T1000 (cell line): ENCODE measurements at places on chromosomes 5 and 9.
A peak's percentile ranks its signal among the peaks of the same experiment; 100 is the strongest.

DNA sequence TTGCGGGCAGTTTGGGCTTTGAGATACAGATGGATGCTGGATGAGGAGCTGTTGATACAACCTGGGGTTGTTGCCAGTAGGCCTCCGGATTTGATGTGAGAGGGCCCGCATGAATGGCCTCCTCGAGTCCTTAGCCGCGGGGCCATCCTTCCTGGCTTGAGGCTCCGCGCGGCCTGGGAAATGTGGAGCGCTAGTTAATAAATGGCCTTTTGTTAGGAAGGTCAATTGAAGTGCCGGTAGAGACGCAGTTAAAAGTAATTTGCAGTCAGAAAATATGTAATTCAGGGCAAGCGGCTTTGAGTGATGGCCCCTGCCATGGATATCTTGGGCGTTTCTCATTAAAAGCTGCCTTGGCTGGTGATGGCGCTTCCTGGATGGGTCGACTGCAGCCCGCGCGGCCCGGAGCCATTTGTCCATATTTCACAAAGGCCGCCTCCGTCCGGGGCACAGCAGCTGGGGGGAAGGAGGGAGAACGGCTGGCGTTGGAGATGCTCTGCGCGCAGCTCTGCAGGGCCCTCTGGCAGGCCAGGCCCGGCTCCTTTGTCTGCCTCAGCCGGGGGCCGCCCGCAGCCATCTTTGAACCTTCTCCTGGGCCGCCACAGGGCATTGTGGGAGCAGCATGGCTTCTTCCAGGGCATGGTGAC, 11.2 kb downstream of the MVB12B start:
- no peak for DNase-seq

DNA sequence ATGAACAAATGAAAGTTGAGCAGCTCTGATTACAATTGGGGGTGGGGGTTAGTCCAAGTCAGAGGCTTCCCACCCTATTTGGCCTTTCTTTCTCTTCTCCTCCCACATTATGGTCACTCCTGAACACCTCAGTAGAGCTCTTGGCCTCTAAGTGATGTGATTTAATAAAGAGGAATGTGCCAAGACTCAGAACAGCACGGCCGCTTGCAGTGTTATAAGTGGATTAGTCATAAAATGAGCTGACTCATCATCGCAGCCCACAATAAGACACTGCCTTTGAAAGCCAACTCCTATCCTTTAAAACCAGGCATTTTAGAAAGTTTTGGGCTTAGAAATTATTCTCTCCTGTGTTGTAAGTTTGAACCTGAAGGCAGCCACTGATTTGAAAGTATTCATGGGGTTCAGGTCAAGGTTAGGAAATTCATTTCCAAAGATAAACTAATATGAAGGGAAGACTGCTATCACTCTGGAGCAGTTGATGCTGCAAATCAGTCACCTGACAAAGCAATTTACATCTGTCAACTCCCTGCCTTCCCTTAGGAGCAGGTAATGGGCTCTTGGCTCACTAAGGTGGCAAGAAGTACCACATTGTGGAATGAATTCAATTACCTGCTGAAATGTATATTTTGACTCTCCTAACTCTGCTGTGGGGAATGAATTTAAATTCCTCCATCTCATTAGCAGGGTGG, 283.6 kb upstream of the NMUR2 start:
- peak; percentile 25 for DNase-seq

GRCh38 chr9:69331444-69331843, 6.4 kb downstream of the ENTREP1 start:
- no peak for DNase-seq

DNA sequence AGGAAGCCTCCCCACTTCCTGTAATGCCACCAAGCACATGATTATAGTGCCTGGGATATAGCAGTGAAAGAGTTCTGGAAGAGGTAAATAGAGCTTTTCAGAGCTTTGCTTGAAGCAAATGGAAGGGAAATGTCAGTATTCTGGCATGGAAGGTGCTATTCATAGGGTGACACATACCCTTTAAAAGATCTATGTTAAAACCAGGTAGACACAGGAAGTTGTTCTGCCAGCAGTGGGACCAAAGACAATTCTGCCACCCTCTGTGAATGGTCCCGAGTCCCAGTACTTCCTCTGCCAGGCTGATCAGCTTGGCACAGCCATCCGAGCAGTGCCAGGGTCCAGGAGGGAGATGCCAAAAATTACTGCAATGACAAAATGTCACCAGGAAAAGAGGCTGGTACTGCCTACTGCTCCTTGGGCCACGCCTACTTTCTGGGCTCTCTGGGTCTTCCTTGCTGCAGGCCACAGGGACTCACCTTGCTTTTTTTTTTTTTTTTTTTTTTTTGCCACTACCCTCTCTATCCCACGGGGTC, 26.7 kb downstream of the GARNL3 start:
- DNase-seq = no peak

DNA sequence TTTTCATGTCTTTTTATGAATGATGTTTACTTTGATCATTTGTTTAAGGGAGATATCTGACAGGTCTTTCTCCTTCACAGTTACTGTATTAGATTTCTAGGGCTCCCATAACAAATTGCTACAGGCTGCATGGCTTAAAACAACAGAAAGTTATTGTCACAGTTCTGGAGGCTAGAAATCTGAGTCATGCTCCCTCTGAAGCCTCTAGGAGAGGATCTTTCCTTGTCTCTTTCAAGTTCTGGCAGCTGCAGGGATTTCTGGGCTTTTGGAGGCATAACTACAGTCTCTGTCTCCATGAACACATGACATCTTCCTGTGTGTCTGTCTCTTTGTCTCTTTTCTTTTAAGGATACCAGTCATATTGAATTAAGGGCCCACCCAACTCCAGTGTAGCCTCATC, 557.3 kb upstream of the SEMA6A start:
- DNase-seq = no peak
